ENCODE measurements at places on chromosomes 16 and 17.

GRCh38 chr16:86529160-86529559, 18.8 kb downstream of the FOXF1 start:
- H3K4me1 ChIP-seq, result no peaks in the 10 kb centered on the region
- H3K27ac ChIP-seq, result no peak overlapping the region
- no peak for DNase-seq
- no peaks in the 10 kb centered on the region for H3K27me3 ChIP-seq

GRCh38 chr17:82018152-82018988, 4.3 kb downstream of the CENPX start:
- H3K4me3 ChIP-seq, result no peak overlapping the region
- no peak overlapping the region for H3K27ac ChIP-seq
- H3K36me3 ChIP-seq, result peaks cover 25% of the 10 kb centered on the region
- H3K4me1 ChIP-seq, result no peaks in the 10 kb centered on the region

- no peak overlapping the region for H3K27ac ChIP-seq
- H3K4me1 ChIP-seq, result no peaks in the 10 kb centered on the region
- DNase-seq, result no peak
- H3K27me3 ChIP-seq, result no peaks in the 10 kb centered on the region
- H3K4me3 ChIP-seq, result no peak overlapping the region
These were observed 8.0 kb downstream of the PSMD11 start for GRCh38 chr17:32452281-32452680.

DNA sequence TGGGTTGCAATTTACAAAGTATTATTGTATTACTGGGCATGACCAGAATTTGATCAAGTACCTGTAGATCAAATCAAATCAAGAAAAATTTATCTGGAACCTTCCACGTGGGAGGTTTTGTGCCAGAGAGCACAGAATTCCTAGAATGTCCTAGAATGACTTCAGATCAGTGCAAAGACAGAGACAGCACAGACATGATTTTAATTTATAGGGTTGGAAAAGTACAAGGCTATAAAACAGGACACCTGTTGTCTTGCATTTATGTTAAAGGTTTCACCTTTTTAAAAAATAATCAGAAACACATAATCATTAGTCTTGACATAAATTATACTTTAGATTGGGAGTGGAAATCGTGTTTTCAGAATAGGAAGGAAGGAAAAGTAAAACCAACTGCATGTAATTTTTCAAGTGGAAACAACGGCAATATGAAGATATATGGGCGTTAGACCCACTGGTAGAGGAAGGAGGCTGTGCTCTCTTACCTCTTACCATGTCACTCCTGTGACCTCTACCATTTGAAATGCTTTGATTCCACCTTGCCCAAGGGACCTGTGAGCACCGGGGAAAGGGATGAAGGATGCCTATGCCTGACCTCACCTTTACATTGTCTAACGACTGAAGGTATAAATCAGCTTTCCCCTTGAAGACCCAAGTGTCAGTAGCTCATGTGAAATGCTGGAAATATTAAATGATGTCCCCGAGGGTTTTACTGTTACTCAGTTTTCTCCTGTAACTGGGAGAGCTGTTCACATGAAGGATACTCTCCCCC, 100.4 kb downstream of the SNX11 start:
- no peak overlapping the region for H3K4me3 ChIP-seq
- H3K4me1 ChIP-seq, result no peaks in the 10 kb centered on the region
- H3K36me3 ChIP-seq, result no peaks in the 10 kb centered on the region
- no peak overlapping the region for H3K27ac ChIP-seq

DNA sequence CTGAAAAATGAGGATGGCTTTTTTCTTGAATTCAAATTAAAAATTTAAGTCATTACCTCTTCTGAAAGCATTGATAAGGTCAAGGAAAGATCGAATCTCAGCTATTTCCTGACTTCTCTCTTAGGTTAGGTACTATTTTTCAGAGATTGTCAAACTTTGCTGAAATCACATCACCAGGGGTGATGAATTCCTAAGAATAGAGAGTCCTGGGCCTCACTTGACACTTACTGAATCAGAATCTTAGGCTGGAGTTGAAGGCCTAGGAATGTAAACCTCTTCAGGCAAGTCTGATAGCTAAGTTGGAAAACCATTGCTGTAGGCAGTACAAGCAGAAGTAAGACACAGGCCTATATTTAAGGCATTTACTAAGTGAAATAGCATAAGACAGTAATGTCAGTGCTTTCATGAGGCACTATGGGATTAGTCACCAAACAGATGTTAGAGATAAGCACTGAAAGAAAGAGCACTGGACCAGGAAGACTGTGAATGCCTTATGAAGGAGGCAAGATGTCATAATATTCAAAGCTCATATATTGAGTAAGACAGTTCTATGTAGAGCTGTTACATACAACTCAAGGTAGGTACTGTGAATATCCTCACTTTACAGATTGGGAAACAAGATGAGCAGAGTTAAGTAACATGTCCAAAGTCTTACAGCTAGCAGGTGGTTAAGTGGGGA, 21.5 kb downstream of the DCAF7 start:
- H3K4me3 ChIP-seq, result no peak overlapping the region
- H3K4me1 ChIP-seq, result no peaks in the 10 kb centered on the region
- H3K27ac ChIP-seq, result no peak overlapping the region
- no peaks in the 10 kb centered on the region for H3K27me3 ChIP-seq

DNA sequence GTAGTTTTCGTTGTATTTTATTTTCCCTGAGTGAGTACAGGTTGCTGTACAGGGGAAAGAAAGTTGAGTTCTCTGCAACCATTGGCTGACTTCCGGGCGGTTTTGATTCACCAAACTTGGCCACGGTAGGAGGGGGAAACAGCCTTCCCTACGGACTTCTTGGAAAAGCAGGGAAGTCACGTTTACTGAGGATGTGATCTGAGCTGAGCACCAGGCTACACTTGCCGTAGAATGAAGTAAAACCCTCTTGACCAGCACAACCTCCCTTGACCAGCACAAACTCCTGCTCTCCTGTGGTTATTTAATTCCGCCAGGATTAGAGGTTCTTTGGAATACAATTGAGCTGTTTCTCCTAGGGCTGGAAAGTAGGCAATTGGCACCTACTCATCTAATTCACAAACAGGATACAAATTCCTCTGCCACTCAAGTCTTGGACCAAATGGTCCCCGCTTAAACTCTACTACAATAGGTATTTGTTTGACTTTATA, 242.0 kb upstream of the RBFOX1 start:
- H3K36me3 ChIP-seq, result no peaks in the 10 kb centered on the region
- no peaks in the 10 kb centered on the region for H3K4me1 ChIP-seq
- H3K27ac ChIP-seq, result no peak overlapping the region
- no peak overlapping the region for H3K4me3 ChIP-seq
- no peak for DNase-seq

- H3K36me3 ChIP-seq, result no peaks in the 10 kb centered on the region
- DNase-seq, result no peak
- H3K4me1 ChIP-seq, result no peaks in the 10 kb centered on the region
- H3K4me3 ChIP-seq, result no peak overlapping the region
These were observed 19.5 kb upstream of the RAP1GAP2 start for GRCh38 chr17:2776589-2777241.

- peak within 1 kb of the TSS; percentile 61 for H3K4me3 ChIP-seq
- H3K4me1 ChIP-seq, result peaks cover 13% of the 10 kb centered on the region
- no peaks in the 10 kb centered on the region for H3K27me3 ChIP-seq
- no peak for DNase-seq
- no peaks in the 10 kb centered on the region for H3K36me3 ChIP-seq
These were observed at the start of gene SLC47A1 for GRCh38 chr17:19533718-19534561. SLC47A1 (plus strand) TSS chr17:19533854; CDS start chr17:19533940, 86 bp downstream.

DNA sequence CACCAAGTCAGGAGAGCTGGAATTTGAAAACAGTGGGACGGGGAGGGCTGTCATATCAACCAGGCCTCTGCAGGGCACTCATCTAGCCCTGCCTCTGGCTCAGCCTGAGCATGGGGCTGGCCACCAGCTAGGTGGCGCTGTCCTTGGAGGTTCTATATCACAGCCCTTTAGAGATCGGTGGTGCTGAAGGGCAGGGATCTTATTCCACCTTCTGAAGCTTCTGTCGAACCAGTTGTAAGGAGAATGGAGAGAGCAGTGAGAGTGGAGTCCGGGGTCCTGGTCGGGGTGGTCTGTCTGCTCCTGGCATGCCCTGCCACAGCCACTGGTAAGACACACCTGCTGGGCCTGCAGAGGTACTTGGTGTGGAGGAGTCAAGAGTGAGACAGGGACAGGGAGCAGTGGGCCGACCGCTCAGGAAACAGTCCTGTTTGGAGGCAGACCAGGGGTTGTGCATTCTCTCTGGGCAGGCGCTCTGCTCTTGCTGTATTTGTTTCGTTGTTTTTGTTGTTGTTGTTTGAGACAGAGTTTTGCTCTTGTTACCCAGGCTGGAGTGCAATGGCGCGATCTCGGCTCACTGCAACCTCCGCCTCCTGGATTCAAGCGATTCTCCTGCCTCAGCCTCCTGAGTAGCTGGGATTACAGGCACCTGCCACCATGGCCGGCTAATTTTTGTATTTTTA, at the start of gene CES3:
Gene CES3, plus strand, starts transcription at position 202 of the 680 bp plus-strand sequence. Its CDS starts 42 bp downstream, at position 244.
- DNase-seq, result peak; percentile 38
- H3K36me3 ChIP-seq, result no peaks in the 10 kb centered on the region
- H3K4me3 ChIP-seq, result no peak within 1 kb of the TSS

DNA sequence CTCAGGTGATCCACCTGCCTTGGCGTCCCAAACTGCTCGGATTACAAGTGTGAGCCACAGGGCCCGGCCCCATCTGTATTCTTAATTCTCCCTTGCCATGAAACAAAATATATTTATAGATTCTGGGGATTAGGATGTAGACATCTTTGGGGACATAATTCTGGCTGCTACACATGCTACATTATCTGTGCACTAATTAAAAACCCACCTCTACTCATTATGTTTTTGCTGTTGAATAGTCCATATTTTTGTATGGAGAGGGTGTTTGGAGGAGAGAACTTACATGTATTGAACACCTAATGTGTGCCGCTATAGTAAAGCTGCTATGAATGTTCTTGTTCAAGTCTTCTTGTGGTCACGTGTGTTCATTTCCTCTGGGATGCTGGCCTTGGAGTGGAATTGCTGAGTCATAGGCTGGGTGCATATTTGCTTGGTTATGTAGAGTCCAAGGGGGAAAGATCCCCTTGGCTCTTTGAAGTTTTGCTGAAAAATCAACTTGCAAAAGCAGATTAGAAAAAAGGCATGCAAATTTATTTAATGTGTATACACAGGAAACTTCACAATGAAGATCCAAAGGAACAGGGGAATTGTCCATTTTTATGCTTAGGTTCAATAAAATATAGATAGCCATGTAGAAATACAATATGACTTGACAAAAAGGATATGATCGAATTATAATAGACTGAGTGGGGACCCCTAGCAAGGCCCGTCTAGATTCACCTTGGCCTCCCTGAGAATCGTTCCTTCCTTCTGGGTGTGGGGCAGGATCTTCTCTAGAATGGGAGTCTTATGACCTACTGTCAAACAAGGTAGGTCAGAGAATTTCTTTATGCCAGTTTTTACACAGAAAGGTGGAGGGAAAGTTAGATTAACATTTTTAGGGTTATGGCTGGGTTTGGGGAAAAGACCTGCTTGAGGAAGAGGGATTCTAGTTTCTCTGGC, 42.1 kb upstream of the GPRC5B start:
- no peaks in the 10 kb centered on the region for H3K4me1 ChIP-seq
- H3K36me3 ChIP-seq, result no peaks in the 10 kb centered on the region
- H3K27me3 ChIP-seq, result no peaks in the 10 kb centered on the region

Data from tibial artery (tissue), 4 donors.